ENCODE measurements at places on chromosomes 5 and 9. TPM values are rescaled to one million over a fixed set of nuclear protein-coding genes. Genes with fewer than 3 reads are reported as not detected.

The GABRA6 gene
- not detected for total RNA-seq

The TAF1L gene
- total RNA-seq = 0.04 TPM

The DMGDH gene
- not detected for total RNA-seq

The IL9 gene
- not detected for total RNA-seq

The GALNT12 gene
- total RNA-seq = 5.4 TPM

The SPINK7 gene
- total RNA-seq = not detected

The CLIC3 gene
- not detected for total RNA-seq

The WDR38 gene
- total RNA-seq = not detected

The FAM114A2 gene
- 23.7 TPM for total RNA-seq

The MCTP1 gene
- 14.9 TPM for total RNA-seq

The RUFY1 gene
- total RNA-seq = 48.9 TPM

The TSSK1B gene
- not detected for total RNA-seq

The C5orf52 gene
- not detected for total RNA-seq

The SLC6A7 gene
- not detected for total RNA-seq

All from A375 (cell line).